ENCODE measurements at places on chromosomes 5 and 9. TPM values are rescaled to one million over a fixed set of nuclear protein-coding genes. Genes with fewer than 3 reads are reported as not detected.

GRCh38 chr9:113602126-113603047 is 138.9 kb downstream of the RGS3 start:
- peak overlapping the region; percentile 57 for H3K27ac ChIP-seq
- H3K27me3 ChIP-seq: no peaks in the 10 kb centered on the region
- peak overlapping the region; percentile 73 for H3K4me3 ChIP-seq
- H3K4me1 ChIP-seq: peaks cover 48% of the 10 kb centered on the region
- no peak for DNase-seq

NUP214 gene
- 77.9 TPM for total RNA-seq

- H3K27me3 ChIP-seq: no peaks in the 10 kb centered on the region
- H3K27ac ChIP-seq: no peak overlapping the region
- no peak for DNase-seq
- H3K4me1 ChIP-seq: peaks cover 9% of the 10 kb centered on the region
These were observed 64.2 kb upstream of the FST start for GRCh38 chr5:53416144-53416738.

- peaks cover 60% of the 10 kb centered on the region for H3K4me1 ChIP-seq
- peak; percentile 24 for DNase-seq
- peak overlapping the region; percentile 88 for H3K27ac ChIP-seq
These were observed 134.7 kb downstream of the MACIR start for GRCh38 chr5:103393101-103393754.

DOCK8 gene
- 0.58 TPM for total RNA-seq

DNA sequence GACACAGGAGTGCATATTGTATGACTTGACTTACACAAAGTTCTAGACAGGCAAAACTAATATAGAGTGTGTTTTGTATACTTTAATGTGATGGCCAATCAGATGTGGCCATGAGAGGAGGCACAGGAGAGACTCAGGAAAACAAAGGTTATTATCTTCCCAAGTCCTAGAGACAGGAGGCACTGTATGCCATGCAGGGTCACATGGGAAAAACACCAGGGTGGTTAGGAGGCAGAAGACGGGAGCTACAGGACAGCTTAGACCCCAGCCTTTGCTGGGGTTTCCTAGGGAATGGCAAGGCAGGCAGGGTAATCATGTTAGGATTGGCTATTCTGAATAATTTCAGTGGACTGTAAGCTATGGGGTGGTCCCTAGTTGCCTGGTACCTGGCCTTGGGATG is 16.2 kb downstream of the TRPM3 start:
- no peaks in the 10 kb centered on the region for H3K4me1 ChIP-seq
- H3K27me3 ChIP-seq: no peaks in the 10 kb centered on the region
- no peak overlapping the region for H3K4me3 ChIP-seq
- no peak overlapping the region for H3K27ac ChIP-seq

- H3K4me3 ChIP-seq: no peak overlapping the region
- DNase-seq: no peak
- no peaks in the 10 kb centered on the region for H3K27me3 ChIP-seq
- H3K36me3 ChIP-seq: peaks cover 18% of the 10 kb centered on the region
- H3K27ac ChIP-seq: no peak overlapping the region
These were observed 215.1 kb upstream of the ARRDC3 start for GRCh38 chr5:91598216-91598615.

DNA sequence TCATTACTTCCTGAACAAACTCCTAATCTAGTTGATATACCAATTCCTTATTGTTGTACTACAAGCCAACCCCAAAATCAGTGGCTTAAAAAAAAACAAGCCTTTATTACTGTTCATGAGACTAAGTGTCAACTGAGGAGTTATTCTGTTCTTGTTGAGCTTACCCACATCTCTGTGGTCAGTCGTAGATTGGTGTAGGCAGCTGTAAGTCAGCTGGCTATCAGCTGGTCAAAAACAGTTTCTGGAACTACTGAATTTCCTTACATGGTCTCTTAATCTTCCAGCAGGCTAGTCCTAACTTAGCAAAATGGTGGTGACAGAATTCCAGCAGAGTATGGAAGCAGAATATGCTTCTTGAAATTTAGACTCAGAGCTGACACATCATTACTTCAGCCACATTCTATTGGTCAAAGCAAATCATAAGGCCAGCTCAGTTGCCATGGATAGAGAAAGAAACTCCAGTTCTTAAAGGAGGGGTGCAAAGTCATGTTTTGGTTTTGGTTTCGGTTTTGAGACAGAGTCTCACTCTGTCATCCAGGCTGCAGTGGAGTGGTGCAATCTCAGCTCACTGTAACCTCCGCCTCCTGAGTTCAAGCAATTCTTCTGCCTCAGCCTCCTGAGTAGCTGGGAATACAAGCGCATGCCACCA is 386.1 kb upstream of the MPDZ start:
- H3K27me3 ChIP-seq: no peaks in the 10 kb centered on the region
- H3K36me3 ChIP-seq: peaks cover 3% of the 10 kb centered on the region
- no peak for DNase-seq
- no peak overlapping the region for H3K27ac ChIP-seq

GRCh38 chr5:148855249-148856008 is 29.0 kb downstream of the ADRB2 start:
- peaks cover 5% of the 10 kb centered on the region for H3K27me3 ChIP-seq
- no peak overlapping the region for H3K27ac ChIP-seq
- no peak for DNase-seq
- no peaks in the 10 kb centered on the region for H3K36me3 ChIP-seq
- no peak overlapping the region for H3K4me3 ChIP-seq

SPINK4 gene
- not detected for total RNA-seq

DNA sequence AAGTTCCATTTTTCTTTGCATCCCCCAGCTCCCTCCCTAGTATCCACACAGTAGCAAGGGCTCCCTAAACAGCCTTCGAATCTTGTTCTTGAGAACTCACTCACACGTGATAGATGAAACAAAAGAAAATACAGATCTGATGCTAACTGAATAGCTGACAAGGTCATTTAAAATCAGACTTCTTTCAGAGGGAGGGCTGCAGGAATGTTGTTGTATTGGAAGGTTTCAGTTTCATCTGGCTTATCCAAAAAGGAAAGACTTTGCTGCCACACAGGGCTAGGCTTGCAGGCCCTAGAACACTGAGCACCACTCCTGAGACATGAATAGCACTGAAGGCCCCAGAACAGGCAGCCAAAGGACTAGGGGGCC is 3.2 kb downstream of the CD180 start:
- no peak for DNase-seq
- no peaks in the 10 kb centered on the region for H3K27me3 ChIP-seq
- no peak overlapping the region for H3K4me3 ChIP-seq
- peaks cover 3% of the 10 kb centered on the region for H3K36me3 ChIP-seq
- no peak overlapping the region for H3K27ac ChIP-seq

DNA sequence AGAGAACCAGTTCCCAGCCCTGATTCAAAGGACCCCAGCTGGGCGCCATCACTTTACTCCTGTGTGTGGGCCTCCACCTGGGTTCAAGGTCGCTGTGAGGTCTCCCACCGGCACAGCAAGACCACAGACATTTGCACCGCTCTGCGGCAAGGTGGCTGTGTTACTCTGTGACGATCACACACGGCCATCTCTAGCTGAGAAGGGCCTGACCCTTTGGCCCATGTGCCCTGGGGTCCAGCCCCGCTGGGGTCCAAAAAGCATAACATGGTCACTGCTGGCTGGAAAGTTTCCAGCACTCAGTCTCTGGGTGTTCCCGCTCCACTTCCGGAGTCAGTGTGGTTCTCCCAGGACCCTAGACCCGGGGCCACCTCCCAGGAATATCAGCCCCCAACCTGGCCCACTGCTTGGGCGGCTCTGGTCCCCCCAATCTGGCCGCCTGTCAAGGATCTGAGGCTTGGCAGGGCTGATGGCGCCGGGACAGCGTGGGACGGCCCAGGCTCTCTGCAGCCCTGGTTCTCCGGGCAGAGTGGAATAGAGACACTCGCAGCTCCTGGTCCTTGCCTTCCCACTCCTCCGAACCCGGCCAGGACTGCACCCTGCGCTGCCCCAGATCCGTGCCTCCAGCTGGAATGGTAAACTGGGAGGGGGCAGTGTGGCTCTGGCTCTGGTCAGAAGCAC is 3.9 kb upstream of the LMX1B start:
- no peak for DNase-seq
- H3K27me3 ChIP-seq: peaks cover 82% of the 10 kb centered on the region
- H3K36me3 ChIP-seq: no peaks in the 10 kb centered on the region
- no peak overlapping the region for H3K27ac ChIP-seq

- peaks cover 25% of the 10 kb centered on the region for H3K36me3 ChIP-seq
- H3K27ac ChIP-seq: no peak overlapping the region
- H3K4me3 ChIP-seq: no peak overlapping the region
- H3K4me1 ChIP-seq: no peaks in the 10 kb centered on the region
- no peak for DNase-seq
These were observed 61.4 kb upstream of the TBC1D9B start for GRCh38 chr5:179969110-179969509.

DNA sequence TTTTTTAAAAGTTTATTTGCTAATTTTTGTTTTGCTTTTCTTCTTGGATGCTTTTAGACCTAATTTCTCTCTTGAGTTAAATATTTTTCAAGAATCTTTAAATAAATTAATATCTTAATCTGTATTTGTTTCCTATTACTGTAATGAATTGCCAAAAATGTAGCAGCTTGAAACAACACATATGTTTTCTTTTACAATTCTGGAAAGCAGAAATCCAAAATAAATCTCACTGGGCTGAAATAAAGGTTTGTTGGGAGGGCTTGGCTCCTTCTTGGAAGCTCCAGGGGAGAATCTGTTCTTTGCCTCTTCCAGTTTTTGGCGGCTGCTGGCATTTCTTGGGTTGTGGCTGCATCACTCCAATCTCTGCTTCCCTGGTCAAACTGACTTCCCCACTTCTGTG is 658.1 kb upstream of the ARRDC3 start:
- H3K4me1 ChIP-seq: no peaks in the 10 kb centered on the region
- no peaks in the 10 kb centered on the region for H3K27me3 ChIP-seq
- H3K4me3 ChIP-seq: no peak overlapping the region
- no peak overlapping the region for H3K27ac ChIP-seq
- no peak for DNase-seq

- no peak for DNase-seq
- H3K36me3 ChIP-seq: peaks cover 13% of the 10 kb centered on the region
- peaks cover 21% of the 10 kb centered on the region for H3K4me1 ChIP-seq
- H3K27ac ChIP-seq: peak overlapping the region; percentile 88
- no peaks in the 10 kb centered on the region for H3K27me3 ChIP-seq
- H3K4me3 ChIP-seq: peak overlapping the region; percentile 88
These were observed 18.6 kb downstream of the DNAJA1 start for GRCh38 chr9:33043671-33044070.

IFNB1 gene
- not detected for total RNA-seq

CDKN2AIPNL gene
- 55.1 TPM for total RNA-seq

PCDHGB3 gene
- total RNA-seq: 0.71 TPM

PPP2R2B gene
- total RNA-seq: 4.1 TPM

GRCh38 chr5:149450199-149450598 is 71.1 kb upstream of the IL17B start:
- H3K27me3 ChIP-seq: no peaks in the 10 kb centered on the region
- no peak overlapping the region for H3K27ac ChIP-seq
- peaks cover 31% of the 10 kb centered on the region for H3K4me1 ChIP-seq
- no peak for DNase-seq
- no peak overlapping the region for H3K4me3 ChIP-seq
- H3K36me3 ChIP-seq: no peaks in the 10 kb centered on the region

DNA sequence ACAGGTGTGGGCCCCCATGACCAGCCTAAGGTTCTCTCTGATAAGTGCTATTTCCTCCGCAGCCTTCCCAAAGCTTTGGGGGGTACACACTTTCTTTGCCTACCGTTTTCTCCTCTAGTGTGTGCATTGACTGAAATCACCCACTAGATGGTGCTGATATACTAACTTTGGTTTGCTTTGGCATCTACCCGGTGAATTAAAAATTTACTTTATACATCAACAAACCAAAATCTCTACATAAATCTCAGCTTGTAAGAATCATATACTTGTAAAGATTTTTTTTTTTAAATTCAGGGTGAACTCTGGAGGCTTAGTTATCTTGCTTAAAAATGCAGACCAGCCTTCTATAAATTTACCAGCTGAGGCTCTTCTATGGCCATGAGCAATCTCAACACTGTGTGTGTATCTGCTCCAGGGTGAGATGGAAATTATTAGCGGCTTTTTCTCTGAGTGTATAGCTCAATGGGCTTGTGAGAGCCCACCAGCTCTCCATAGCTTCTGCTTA is 475.7 kb upstream of the TNC start:
- H3K4me3 ChIP-seq: no peak overlapping the region
- peak; percentile 11 for DNase-seq
- H3K4me1 ChIP-seq: peaks cover 12% of the 10 kb centered on the region
- peaks cover 33% of the 10 kb centered on the region for H3K27me3 ChIP-seq
- H3K36me3 ChIP-seq: no peaks in the 10 kb centered on the region

DNA sequence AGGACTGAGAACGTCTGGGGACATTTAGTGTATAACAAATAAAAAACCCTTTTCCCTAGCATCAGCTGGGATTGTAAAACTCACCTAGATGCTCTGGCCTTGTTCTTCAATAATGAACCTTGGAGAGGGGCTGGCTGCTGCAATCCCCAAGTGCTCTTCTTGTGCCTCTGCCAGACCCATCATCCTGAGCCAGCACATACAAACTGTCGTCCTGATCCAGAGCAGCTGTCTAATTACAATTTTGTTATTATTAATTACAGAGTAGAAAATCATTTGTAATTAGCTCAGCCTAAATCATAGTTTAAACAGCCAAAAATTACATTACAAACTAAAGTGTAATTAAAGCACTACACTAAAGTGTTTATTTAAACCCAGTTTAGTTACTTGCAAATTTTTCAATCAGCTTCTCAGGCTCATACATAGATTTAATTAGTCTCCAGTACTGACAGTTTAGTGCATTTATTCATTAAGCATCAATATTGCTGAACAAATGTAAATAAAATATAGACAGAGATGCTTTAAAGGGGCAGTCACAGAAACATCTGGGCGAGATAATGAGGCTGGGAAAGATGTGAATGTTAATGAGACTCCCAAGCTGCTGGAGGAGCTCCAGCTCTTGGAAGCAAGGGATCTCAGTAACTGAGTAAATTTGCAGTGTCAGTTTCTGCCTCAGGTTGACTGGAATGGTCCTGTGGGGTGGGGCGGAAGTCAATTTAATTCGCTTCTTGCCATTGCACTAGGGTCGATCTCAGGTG is 632.3 kb upstream of the TLE4 start:
- H3K27ac ChIP-seq: no peak overlapping the region
- no peak overlapping the region for H3K4me3 ChIP-seq
- H3K27me3 ChIP-seq: no peaks in the 10 kb centered on the region

GRCh38 chr9:111752455-111752854 is 42.3 kb downstream of the SHOC1 start:
- H3K4me1 ChIP-seq: no peaks in the 10 kb centered on the region
- H3K27ac ChIP-seq: no peak overlapping the region
- H3K27me3 ChIP-seq: no peaks in the 10 kb centered on the region
- H3K4me3 ChIP-seq: no peak overlapping the region
- H3K36me3 ChIP-seq: peaks cover 14% of the 10 kb centered on the region
- no peak for DNase-seq

CARTPT gene
- not detected for total RNA-seq

FGD3 gene
- 4.1 TPM for total RNA-seq

- peaks cover 36% of the 10 kb centered on the region for H3K4me1 ChIP-seq
- H3K36me3 ChIP-seq: peaks cover 28% of the 10 kb centered on the region
- H3K27ac ChIP-seq: no peak overlapping the region
- no peaks in the 10 kb centered on the region for H3K27me3 ChIP-seq
- DNase-seq: no peak
- no peak overlapping the region for H3K4me3 ChIP-seq
These were observed 149.0 kb downstream of the SSBP2 start for GRCh38 chr5:81601919-81602318.

Measured in neural crest cell (in vitro differentiated cells).